LoVo (cell line): ENCODE measurements at places on chromosomes 3 and 15.
A peak's percentile ranks its signal among the peaks of the same experiment; 100 is the strongest.

- DNase-seq = no peak
These were observed 15.8 kb upstream of the ALAS1 start for GRCh38 chr3:52182196-52182595.

DNA sequence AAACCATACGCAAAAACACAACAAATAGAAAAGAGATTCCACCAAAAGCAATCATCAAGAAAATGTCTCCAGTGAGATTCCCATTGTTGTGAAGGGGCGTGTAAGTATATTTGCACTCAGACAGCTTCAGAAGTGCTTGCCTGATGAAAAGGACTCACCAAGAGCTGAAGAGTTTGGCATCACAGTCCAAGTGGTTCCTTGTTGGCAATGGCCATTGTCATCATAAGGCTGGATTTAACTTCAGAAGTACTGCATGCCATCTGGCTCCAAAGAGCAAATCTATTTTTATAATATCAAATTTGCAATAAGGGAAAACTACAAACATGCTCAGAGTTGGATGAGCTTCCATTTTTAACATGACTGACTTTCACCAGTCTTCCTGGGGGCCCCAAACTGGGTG, 505.3 kb upstream of the NR2F2 start:
- no peak for DNase-seq

DNA sequence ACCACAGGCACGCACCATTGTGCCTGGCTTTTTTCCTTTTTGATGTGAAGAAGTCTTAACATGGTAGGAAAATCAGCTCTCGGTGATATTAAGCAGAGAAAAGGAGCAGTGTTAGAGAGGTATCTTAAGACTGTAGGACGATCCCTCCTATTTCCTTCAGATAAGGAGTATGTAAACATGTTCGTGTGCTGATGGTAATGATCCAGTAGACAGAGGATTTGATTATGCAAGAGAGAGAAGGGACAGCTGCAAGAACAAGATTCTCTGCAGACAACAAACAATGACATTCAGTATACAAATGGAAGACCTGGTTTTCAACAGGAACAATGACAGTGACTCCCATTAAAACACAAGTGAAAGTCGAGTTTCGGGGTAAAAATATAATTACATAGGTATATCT, 95.1 kb upstream of the MELTF start:
- DNase-seq = no peak

- no peak for DNase-seq
These were observed 310.5 kb upstream of the C2CD4B start for GRCh38 chr15:62475591-62475990.

DNA sequence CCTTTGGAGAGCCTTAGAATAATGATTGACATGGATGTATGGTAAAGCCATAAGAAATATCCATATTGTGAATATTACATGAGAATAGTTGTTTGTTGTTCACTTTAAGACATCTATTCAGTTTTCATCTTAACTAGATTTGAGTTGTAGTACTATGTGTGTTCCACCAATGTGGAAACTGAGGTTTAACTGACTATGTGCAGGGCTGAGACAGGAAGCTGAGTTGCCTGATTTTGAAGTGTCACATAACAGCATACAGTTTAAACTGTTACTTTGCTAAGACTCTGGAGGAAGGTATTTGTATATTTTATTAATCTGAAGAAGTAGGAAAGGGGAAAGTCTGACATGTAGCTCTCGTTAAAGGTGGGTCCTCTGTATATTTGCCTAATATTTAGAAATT, 2.1 kb downstream of the ECT2 start:
- no peak for DNase-seq

DNA sequence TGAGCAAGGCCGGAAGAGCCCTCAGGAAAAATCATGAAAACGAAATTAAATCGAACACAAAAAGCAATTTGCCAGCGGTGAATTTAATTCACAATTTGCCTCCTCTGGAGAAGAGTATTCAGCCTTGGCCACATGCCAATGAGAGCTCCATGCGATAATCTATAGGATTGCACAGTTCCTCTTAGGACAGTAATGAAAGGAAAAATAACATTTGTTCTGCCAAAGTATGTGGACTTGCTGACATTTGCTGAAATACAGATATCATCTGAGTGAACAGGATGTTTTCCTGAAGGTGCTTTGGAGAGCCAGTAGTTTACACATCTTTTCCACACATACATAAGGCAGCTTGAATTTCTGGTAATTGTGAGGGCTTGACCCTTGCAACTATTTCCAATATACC, 188.6 kb upstream of the PDZRN3 start:
- no peak for DNase-seq

- DNase-seq = no peak
These were observed 6.1 kb downstream of the SHF start for GRCh38 chr15:45181491-45182285.

DNA sequence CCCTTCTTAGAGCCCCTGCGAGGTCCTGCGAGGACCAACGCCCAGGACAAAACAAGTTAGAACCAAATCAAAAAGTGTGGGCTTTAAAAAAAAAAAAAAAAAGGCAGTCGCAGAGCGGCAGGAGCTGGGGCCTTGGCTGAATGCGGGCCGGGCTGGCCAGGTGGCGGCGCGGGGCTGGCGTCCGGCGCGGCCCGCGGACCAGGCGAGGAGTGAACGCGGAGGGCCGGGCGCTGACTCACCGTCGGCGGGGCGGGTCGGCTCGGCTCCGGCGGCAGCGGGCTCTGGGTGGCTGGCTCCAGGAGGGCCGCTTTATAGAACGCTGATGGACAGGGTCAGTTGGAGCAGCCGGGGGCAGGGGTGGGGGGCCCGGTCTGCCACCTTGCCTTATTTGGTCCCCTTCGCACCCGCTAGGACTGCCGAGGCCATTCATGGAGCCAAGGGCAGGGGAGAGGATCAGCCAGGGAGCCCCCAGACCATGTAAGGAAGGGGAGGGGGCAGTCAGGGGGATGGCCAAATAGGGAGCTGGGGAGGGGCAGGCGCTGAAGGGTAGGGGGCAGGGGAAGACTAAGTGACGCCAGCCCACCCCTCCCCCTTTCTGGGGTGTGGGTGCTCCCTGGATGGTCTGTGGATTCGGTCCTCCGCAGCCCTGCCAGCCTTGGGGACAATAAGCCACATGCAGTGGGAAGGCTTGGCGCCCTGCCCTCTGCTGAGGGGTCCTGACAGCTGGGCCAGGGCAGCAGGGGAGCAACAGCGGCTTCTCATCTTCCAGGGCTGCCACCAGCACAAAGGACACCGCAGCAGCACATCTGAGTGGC, at the start of gene ACTC1:
TSS of gene ACTC1 (minus strand) at position 283 of the 815 bp plus-strand sequence. CDS start 741 bp downstream, outside the sequence.
- peak; percentile 8 for DNase-seq

DNA sequence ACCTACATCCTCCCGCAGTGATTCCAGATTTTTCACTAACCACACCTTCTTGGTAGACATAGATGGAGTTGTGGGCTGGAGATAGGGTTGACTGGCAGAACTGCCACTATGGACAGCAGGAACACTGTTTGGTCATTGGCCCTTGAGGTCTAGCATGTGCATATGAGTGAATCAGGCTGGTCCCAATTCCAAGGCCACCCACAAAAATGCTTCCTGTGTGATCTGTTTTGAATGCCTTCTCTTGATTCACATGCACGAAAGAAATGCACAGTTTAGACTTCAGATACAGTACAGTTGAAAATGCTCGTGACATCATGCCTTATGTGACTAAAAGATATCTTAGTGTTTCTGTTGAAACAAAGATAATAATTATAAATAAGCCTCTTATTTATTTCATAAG, 285.8 kb upstream of the SEMA6D start:
- no peak for DNase-seq

GRCh38 chr15:33278816-33279612, 31.8 kb upstream of the RYR3 start:
- DNase-seq = peak; percentile 88

GRCh38 chr3:63364495-63364894, 86.4 kb downstream of the SYNPR start:
- DNase-seq = no peak

- DNase-seq = no peak
These were observed 10.2 kb downstream of the KBTBD13 start for GRCh38 chr15:65086680-65087111.

- DNase-seq = no peak
These were observed 119.8 kb downstream of the SUCLG2 start for GRCh38 chr3:67534594-67534993.

DNA sequence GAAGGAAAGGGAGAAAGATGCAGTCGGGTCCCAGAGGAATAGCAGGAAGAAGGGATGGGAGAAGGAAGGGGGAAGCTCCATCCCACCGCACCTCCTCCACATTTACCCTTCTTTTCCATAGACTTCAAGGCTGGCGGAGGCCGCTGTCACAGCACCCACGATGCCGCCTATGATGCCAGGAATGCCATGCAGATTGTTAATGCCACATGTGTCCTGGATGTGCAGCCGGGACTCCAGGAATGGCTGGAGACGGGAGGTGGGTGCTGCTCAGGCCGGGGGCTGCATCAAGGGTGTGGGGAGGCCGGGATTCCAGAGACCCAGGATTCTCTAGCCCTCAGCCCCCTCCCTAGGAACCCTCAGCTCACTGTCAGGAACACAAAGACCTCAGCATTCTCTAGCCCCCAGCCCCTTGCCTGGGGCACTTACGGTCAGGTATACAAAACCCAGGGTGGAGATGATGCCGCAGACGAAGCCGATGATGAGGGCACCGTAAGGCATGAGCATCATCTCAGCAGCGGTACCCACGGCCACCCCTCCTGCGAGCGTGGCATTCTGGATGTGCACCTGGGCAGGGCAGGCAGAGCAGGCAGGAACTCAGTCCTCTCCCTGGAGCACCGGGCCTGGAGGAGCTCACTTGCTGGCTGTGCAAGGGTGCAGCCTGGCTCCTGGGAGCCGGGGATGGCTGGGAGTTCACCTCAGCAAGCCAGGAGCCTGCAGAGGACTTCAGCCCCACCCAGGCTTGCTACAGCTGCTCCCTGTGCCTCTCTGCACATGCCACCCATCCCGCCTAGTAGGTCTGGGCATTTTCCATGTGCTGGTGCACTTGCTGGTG, 18.8 kb downstream of the RHCG start:
- no peak for DNase-seq
